ENCODE measurements at places on chromosomes 7 and 10. TPM values are rescaled to one million over a fixed set of nuclear protein-coding genes. Genes with fewer than 3 reads are reported as not detected.

SPDYE1 gene
- total RNA-seq, result not detected

IL6 gene
- not detected for total RNA-seq

VWDE gene
- total RNA-seq, result 46.3 TPM

ITGA8 gene
- total RNA-seq, result 1.6 TPM

AKR1E2 gene
- 1.8 TPM for total RNA-seq

SLC26A5 gene
- total RNA-seq, result 0.15 TPM

CFAP70 gene
- 1.2 TPM for total RNA-seq

All from cardiac muscle cell (in vitro differentiated cells and primary cell).